ENCODE measurements at places on chromosomes 1 and 21.
A peak's percentile ranks its signal among the peaks of the same experiment; 100 is the strongest.

GRCh38 chr1:34359411-34359810, 182.7 kb downstream of the C1orf94 start:
- DNase-seq, result no peak

DNA sequence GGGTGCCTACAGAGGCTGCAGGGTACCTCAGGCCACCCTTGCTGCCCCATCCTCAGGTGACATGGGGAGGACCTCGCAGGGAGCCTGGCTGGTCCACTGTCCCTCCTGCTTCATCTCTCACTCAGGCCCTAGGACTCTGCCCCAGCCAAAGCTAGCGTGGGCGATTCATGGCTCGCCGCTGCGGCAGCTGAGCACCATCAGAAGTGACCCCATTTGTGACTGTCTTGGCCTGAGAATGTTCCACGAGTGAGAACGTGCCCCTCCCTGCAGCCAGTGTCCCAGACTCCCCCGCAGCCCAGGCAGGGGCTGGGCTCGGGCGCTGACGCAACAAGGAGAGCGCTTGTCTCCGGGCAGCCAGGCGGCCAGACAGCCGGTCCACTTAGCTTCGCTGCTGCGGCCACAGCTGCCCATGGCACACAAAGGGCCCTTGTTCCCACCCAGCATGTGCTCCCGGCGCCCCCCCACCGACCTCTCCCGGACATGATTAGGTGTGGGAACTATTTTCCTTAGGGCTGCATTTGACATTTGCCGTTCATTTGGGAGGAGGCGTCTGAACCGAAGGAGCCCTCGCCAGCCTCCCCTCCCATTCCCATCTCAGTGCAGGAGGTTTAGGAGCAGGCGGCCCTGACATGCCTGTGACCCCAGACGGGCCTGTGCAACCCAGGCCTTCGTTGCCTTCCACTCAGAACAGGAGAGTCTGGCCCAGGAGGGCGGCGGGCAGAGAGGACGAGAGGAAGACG, 19.3 kb upstream of the POFUT2 start:
- no peak for DNase-seq

DNA sequence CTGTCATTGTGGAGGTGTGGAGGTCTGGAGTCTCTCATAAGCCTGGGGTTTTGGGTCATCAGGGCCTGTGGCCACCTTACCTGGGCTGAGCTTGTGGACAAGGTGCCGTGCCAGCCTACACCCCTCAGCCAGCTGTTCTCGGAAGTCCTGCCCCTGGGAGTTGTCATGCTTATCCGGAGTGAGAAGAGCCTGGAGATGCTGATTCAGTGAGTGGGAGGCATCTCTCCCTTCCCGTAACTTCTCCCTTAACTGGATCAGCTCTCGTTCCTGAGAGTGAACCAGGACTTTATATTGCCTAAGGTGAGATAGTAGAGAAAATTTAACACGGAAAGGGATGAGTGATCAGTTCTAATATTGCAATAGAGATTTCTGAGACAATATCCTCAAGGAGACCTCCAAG, 30.0 kb upstream of the REG4 start:
- DNase-seq, result no peak

GRCh38 chr1:207822602-207823451, 71.0 kb downstream of the CD46 start:
- DNase-seq, result peak; percentile 72

- DNase-seq, result no peak
Measured at GRCh38 chr1:208433971-208434370, 189.8 kb upstream of the PLXNA2 start.

- DNase-seq, result no peak
Measured at GRCh38 chr1:161198194-161198896, 509 bp downstream of the ADAMTS4 start.

DNA sequence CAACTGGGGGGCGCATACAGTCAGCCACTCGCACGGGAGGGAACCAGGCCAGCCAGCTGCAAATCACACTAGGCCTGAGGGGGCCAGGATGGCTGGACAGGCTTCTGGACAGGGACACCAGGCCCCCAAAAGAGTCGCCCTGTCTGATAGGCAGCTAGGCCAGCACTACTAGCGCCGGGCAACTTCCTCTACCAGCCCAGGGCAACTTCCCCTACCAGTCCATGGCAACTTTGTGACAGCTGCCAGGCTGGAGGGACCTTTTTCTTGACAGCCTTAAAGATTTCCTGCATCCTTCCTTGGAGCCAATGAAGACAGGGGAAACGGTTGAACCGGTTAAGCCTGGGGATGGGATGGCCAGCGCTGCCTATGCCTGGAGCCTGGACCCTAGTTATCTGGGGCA, 5.1 kb downstream of the IFFO2 start:
- no peak for DNase-seq

DNA sequence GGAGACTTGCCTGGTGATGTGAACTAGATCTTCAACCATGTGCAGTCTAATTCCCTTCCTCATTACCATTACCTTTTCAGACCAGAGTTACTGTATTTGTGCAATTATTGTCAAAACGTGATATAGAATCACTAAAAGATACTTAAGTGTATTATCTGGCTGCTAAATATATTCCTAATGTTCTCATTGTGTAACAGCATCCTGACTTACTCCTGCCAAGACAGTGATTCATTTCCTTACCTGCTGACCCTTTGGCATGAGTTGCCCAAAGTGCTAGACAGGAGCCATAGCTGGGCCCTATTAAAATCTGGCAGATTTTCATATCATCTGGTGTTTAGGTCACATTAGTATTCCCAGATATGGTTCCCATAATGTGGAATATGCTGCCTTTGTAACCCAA, 598.3 kb upstream of the CAMK1G start:
- DNase-seq, result no peak

DNA sequence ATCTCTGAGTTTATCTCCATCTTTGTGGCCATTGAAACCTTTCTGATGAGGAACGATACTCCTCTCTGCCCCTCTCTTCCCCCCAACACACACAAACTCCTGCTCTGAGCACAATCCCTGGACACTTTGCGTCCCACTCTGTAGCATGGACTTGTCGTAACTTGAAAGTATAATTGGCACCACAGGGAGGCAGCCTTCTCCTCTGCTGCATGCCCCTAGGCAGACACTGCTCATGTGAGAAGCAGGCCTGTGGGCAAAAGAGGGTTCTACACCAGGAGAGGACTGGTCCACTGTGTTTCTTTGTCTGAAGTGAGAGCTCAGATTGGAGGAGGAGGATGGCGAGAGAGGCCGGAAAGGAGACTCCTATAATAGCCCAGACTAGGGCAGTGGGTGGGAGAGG, 3.8 kb upstream of the PARS2 start:
- DNase-seq, result no peak

DNA sequence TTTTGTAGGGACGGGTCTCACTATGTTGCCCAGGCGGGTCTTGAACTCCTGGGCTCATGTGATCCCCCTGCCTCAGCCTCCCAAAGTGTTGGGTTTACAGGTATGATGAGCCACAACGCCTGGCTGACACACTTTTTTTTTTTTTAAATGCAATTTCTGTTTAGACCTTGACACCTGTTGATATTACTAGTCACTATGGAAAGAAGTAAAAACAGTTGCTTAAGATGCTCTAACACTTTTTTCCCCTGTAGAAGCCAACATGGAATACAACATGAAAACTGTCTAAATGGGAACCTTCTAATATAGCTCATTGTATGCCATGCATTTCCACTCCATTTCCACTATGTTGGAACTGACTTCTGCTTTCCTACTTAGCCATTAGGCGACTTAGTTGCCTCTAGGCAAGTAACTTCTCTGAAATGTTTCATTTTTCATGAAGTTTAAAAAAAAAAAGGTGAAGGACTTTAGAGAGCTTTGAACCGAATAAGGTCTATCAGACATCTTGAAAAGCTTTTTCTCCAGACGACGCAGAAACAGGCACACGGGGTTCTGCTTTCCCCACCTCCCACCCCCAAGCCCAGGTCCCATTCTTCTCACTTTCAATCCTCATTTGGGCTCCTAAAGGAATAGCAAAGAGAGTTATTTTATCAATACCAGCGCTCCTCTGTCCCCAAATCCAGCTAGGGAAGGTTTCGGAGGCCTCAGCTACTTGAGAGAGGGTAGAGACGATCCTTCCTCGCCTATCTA, 648 bp upstream of the DR1 start:
- DNase-seq, result no peak

GRCh38 chr1:57093122-57093521, 127.3 kb upstream of the C8B start:
- DNase-seq, result no peak

- no peak for DNase-seq
Measured at GRCh38 chr1:8448911-8449661, 131.2 kb downstream of the SLC45A1 start.

GRCh38 chr21:21156397-21156796, 158.2 kb downstream of the NCAM2 start:
- no peak for DNase-seq

DNA sequence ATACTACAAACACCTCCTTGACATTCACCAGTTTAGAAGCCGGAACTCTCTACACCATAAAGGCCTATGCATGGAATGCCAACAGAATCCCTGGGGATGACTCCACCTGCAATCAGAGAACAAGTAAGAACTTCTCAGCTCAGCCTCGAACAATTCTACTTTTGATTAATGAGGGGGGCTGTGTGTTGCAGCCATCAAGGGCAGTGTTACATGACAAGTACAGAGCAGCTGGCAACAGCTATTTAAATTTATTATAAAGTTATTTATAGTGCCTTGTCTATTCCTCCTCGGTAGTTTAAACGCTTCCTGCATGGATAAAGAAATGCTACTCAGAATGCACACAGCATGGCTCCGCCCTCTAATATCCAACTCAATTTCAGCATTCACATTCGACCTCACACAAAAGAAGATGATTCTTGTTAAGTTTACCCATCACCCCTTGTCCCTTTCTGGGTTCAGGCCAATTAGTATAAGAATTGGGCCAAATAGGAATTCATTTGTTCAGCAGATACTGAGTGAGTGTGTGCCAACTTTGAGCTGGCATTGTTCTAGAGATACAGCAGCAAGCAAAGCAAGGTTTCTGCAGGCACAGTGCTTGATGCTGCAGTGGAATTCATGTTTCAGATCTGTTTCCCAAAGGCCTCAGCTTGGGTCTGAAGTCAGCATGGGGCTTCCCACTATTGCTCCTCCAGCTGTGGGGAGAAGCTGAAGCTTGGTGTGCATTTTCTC, 6.4 kb downstream of the FNDC7 start:
- DNase-seq, result no peak

DNA sequence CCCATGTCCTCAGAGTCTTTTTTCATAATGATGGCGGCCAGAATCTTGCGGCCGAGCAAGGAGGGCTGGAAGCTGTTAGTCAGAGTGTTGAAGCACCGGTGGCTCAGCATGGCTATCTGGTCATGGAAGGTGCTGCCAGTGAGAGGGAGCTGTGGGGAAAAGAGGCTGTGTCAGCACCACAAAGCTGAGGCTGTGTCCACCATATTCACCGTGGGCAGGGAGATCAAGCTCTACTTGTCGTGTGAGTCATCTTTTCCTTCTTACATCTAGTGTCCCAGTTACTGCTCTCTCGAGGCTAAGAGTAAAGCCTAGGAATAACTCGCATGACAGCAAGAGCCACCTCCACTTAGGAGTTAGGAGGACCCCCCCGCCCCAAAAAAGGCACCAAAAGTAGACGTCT, 18.2 kb downstream of the ADAR start:
- DNase-seq, result no peak

DNA sequence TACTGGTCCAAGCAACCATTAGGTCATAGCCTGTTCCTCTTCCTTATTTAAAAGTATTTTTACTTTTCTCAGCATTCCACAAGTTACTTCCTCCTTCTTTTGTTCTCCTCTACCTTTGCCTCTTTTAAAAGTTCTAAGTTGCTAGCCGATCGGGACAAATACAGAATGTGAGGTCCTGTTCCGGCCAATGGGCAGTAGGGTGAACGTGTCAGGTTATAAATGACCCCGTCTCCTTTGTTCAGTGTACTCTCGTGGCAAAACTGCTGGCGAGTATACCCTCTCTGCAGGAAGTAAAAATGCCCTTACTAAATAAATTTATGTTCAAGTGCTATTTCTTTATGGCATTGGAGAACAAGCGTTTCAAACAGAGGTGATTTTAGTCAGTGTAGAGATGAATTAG, 2.5 kb downstream of the ADCY10 start:
- no peak for DNase-seq

DNA sequence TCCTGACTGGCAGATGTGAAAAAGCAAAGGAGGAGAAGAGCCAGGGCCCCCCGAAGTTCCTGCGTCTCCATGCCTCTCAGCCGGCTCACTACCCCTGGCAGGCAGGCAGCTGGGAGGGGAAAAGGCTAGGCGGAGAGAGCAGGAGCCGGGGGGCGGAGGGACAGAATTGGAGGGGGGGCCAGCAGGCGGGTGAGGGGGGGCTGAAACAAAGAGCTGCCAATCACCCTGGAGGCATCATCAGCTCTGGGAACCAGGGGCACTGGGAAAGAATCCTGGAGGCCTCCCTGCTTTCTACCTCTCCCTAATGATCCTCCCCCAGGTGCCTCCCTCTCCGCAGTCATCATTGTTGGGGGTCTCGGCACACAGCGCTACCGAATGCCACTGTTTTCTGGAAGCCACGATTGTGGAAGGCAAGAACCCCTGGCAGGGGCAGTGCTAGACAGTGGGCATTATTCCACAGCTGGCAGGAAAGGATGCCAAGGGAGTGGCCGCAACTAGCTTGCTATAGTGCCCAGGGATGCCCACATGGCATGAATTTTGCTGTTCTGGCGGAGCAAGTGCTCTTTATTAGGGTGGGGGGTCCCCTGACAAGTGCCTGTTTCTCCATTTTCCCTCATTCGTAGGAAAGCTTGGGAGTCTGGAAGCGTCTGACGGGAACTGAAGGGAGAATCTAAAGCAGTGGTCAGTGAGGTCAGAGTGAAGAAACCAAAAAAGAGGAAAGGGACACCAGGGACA, at the start of gene THBS3:
Gene THBS3 (minus strand): TSS at position 92 of the 735 bp plus-strand sequence. CDS start 21 bp downstream, at position 71.
- no peak for DNase-seq

DNA sequence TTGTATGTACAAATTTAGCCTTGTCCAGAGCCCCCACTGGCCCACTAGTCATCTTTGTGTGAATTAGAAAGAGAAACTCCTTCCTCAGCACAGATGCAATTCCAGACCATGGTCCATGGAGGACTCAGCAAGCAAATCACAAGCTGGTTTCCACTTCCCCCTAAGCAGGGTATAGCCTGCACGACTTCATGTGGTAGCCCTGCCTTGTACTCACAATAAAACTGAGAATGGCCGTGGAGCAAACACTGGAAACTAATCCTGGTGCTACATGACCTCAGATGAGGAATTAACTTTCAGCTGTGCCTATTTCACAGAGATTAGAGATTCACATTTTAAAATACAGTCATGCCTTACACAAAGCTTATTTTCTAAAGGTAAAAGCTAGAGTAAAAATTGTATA, 32.5 kb downstream of the KCNH1 start:
- DNase-seq, result no peak

DNA sequence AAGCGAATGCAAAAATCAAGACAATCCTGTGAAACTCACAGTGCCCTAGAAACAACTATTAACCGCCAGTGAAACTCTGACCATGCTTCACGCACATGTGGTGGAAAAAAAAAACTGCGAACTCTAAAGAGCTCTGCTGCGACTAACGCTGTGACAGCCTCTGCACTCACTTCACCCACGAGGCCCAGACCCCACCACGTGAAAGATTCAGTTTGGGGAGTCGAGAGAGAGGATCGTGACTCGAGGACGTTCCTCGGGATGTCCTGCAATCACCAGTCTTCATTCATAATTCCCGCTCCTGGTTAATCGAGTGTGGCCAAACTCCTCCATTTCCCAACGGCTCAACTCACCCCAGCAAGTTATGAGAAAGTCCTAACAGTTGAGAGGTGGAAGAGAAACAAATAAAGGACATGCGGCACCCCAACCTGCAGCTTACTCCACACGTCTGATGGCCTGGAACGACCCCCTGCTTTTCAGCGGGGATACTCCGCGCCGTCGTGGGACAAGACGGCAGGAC, 1.1 kb downstream of the SERBP1 start:
- DNase-seq, result peak; percentile 62
